ENCODE measurements at places on chromosomes 11 and 22.

DNA sequence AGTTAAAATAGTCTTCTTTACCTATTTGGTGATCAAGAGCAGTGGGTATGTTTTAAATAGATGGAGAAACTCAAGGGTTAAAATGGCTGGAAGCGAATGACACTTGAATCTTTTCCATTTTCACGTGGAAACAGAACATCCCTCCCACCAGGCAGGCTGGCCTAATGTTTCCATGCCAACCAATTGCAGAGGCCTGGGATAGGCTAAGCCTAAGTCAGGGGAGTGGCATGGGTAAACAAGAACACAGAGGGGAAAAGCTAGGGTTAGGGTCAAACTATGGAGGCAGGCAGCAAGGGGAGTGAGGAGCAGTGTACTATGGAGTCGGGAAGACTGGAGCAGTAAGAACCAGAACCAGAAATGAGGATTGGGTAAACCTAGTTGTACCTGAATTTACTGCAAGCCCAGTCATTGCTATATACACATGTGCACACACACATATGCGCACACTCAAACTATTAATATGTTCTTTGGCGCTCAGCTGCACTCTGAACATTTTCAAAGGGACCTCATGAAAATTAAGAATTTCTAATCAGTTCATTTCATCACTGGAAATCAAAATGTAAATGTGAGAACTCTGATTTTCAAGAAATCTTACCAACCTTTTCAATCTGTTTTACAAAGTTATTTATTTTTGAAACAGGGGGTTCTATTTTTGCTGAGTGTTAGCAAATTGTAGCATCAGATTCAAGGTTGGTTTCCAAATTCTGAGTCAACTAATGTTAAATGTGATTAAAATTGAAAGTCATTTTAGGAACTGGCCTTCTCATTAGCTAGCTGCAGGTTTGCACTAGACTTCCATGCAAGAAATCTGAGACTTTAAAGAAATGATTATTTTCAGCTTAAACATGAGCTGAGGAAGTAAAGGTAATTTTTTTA, 327.0 kb upstream of the CCDC90B start:
- DNase-seq: no peak

DNA sequence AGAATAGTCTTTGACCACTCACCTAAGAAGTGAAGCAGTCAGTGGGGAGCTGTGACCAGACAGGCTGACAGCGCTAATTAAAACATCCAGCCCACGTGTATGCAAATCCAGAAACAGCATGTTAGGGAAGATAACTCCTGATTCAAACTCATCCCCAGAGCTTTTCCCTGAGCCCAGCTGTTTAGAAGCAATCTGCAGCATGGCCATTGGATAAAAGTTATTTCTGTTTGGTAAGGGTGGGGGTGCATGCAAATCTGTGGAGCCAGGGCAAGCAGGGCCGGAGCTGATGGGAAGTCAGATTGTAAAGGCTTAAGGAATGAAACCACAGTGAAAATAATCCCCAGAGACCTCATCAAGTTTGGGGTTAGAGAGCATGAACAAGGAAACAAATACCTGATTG, 247.9 kb upstream of the KIRREL3 start:
- DNase-seq: no peak

DNA sequence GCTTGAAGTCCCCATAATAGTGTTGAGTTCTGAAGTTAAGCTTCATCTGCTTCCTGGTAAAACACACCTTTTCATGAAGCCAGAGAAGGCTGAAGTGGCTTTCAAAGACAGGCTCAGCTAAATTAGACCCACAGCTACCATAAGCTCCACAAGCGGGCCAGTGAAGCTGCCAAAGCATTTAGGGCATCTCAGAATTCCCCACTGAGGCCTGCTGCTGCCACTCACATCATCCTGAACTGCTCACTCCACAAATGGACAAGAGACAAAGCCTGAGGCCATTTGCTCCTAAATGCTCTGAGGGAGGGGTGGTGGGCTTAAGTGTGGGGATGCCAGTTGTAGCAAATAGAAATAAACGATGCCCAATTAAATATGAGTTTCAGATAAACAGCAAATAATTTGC, 14.6 kb downstream of the CCDC83 start:
- no peak for DNase-seq

DNA sequence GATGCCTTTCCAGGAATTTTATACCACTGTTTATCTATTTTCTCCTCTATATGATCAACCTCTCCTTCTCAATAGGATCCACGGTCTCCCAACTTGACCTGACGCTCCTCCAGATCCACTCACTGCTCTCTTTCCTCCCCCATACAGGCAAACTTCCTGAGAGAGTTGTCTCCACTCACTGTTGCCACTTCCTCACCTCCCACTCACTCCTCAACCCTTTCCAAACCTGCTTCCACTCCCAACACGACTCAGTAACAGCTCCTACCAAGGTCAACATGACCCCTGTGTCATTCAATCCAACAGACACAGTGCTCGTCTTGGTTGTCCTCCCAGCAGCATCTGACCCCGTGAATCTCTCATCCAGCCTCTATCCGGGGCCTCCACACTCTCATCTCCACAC, 3.1 kb downstream of the APBB1 start:
- no peak for DNase-seq
